ENCODE measurements at places on chromosomes 3 and 15.

GRCh38 chr3:114384558-114384903 lies 90.7 kb downstream of the TIGIT start:
- no peak for DNase-seq

GRCh38 chr15:83107841-83108181 lies 366 bp downstream of the TM6SF1 start:
- DNase-seq: no peak

GRCh38 chr15:52678468-52679231 lies 538 bp downstream of the ATOSA start:
- peak; percentile 74 for DNase-seq

DNA sequence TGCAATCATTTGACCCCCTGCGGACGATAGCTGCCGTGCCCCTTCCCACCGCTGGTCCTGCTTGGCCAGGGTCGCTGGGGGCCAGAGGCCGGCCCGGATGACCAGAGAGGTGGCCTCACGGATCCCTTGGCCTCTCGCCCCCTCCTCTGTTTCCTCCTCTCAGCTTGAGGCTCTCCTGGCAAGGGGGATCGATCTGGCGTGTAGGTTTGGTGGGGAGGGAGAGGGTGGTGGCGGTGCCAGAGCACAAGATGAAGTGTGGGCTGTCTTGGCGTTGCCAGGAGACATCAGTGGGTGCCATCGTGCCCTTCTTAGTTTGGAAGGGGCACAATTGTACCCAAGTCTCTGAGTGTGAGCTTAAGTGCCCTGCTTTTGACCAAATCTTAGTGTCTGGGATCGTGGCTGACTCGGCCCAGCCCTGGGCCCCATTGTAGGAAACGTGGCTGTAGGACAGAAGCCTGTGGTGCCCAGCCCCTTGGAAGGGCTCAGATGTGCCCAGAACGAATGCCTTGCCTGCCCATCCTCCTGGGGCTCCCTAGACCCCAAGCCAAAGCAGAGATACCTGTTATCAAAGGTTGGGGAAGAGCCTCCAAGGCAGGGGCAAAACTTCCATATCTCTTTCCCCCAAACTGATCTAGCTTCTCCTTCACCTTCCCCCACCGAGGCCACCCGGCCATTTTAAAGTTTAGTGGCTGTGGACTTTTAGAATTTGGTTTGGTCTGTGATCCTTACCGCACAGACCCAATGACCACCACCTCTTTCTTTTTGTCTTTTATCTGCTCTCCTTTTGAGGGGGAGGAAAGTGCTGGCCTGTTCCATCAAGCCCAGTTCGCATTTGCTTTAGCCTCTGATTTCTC lies 14.4 kb downstream of the NR2F2 start:
- DNase-seq: no peak

DNA sequence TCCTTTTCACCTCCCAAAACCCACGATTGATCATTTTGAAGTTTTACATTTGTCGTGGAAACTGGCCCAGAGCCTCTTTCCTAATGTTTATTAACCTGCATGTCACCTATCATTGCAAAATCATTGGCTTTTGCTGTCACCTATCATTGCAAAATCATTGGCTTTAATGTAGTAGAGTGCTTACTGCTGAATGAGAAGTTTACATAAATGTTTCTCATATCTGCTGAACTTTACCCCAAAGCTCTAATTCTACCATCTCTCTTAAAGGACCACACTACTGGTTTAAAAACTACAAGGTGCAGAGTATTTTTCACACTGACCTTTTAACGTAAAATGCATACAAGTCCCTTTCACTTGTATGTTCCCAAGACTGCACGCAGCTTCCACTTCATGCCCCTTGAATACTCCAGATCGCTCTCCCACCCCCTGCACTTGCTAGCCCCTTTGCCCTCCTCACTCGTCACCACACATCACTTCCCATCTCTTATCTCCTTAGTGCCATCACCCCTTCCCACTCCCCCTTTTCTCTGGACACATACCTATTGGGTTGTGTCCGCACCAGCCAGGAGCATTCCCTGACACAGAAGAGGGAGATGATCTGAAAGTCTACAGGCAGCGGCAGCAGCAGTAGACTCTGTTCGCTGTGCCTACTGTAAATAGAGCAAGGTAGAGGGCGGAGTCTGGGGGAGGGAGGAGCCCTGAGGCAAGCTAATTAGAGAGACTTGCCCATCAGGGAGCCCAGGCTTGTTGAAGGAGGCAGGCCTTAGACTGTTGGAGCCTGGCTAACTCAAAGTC lies 30.2 kb upstream of the ATOSA start:
- no peak for DNase-seq

Measured in KBM-7 (cell line).